ENCODE measurements at places on chromosomes 2 and 18.

- no peak for DNase-seq
Measured at GRCh38 chr2:52269696-52270485, 1238.0 kb upstream of the NRXN1 start.

GRCh38 chr2:109280804-109281203, 151.8 kb downstream of the SH3RF3 start:
- no peak for DNase-seq

- DNase-seq: peak; percentile 47
Measured at GRCh38 chr2:176653479-176654443, 384.5 kb downstream of the MTX2 start.

DNA sequence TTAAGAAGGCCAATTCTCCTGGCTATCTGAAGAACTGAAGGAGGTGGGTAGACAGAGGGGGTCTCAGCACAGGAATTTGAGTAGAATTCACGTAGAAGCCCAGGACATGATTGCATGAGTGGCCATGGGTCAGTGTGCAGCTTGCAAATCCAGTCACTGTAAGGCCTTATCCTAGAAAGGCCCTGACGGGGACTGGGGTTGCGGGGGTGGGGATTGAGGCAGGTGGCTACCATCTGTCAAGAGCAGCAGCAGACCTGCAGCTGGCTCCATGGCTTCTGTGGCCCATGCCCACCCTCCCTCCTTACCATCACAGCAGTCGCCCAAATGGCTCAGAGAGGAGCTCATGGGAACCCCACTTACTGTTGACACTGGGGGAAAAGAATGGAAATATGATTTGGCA, 34.6 kb upstream of the SLC14A1 start:
- DNase-seq: no peak

GRCh38 chr2:124530203-124530602, 505.1 kb downstream of the CNTNAP5 start:
- DNase-seq: no peak

DNA sequence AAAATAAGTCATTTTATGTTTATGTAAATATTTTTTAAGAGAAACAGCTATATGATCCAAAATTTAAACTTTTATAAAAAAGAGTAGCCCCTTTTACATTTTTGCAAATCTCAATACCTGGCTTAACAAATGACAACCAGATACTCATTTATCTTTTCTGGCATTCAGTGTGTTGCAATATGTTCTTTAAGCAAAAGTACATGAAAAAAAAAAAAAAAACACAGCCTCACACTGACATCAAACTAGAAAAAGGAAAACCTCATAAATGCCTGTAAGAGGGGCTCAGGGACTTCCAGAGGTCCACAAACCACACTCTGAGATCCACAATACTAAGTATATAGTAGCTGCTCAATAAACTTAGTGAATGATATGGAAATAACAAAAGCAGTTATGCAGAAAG, 21.9 kb downstream of the PPP4R3B start:
- DNase-seq: no peak

DNA sequence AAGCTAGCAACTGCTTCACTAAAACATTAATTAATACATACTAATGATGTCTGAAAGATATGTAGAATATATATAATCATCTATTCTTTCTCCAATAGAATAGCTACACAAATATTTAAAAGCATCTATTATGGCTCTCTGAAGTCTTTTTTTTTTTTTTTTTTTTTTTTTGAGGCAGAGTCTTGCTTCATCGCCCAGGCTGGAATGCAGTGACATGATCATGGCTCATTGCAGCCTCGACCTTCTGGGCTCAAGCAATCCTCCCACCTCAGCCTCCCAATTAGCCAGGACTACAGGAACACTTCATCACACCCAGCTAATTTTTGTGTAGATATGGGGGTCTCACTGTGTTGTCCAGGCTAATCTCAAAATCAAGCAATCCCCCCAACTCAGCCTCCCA, 120.4 kb upstream of the KYNU start:
- no peak for DNase-seq

DNA sequence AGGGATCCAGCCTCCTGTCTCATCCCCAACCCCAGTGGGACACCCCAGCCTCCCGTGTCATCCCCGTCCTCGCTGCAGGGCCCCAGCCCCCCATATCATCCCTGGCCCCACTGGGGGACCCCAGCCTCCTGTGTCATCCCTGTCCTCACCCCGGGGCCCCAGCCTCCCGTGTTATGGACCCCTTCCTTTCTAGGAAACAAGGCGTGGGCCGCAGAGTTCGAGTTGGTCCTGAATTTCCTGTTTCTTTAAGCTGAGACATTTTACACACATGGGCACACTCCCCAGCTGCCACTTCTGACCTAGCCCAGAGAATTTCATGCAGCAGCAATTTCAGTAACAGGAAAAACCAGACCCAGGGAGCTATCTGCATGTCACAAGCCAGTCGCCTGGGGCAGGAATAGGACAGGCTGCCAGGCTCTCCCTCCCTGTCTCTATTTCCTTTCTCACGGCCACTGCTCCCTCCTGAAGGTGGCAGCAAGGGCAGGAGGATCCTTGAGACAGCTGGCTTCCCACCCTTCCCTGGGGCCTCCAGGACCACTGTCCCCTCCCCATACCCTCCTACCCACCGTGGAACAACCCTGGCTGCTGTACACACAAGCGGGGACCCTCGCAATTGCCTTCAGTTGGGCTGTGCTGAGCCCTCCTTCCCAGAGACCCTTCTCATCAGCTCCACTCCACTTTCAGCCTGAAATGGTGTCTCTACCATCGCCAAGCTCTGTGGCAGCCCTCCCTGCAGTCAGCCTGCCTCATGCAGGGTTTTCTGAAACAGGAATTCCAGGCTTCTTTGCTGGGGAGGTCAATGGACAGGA, 141.9 kb upstream of the ID2 start:
- no peak for DNase-seq
